ENCODE measurements at places on chromosomes 12 and 14.

GRCh38 chr12:57614178-57614947, 3.1 kb downstream of the ARHGEF25 start:
- DNase-seq, result peak; percentile 43

- DNase-seq, result no peak
These were observed 39.4 kb upstream of the ATXN2 start for GRCh38 chr12:111638556-111638955.

DNA sequence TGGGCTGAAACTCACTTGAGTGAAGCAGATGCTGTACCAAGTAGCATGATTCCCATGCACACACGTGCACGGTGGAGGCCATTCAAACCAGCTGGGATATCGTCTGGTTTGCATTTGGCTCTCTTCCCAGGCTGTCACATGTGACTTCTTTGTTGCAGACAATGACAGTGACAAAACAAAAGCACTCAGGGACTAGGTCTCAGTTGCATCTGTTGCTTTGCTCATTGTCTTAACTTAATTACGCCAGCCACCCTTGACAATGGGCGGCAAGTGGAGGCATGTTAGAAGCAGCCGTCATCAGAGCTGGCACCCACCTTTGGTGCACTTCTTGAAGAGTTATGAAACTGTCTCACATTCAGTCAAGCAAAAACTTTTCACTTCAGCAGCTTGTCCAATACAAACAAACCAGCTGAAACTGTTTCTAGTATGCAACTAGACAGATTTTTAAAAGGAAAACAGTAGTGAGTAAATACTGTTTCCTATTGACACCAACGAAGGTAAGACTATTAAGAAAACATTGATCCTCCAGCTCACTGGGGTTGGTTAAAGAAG, 74.3 kb downstream of the IGF1 start:
- DNase-seq, result no peak

DNA sequence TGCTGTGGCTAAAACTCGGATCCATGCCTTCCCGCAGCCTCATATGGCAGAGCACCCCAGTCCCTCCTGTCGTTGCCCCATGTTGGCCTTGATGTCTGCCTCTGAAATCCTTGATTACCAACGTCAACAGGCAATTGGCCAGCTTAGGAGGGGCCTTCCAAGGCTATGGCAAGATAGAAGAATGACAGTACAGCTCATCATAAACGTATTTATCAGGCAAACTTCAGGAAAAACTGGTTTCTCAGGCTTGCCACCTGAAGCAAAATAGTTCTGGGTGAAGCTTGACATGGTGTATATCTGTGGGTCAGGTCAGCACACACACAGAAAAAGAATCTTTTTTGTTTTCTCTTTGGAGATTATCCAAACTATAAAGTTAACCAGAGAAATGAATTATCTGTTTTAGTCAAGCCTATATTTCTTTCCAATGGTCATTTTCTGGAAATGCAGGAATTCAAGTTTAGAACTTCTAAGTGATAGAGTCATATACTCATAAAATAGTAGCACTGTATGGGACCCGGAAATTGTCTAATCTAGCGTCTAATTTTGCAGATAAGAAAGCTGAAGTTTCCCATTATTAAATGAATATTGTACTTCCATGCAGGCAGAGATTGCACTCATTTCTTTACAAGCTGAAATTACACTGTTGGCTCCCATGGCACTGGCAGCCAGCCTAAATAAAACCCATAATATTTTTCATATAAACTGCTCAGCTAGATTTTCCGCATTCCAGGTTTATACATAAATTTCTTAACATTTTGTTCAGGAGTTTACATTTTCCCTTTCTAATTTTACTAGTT, 24.4 kb upstream of the DUSP16 start:
- no peak for DNase-seq

- DNase-seq, result no peak
These were observed 340.8 kb downstream of the EGLN3 start for GRCh38 chr14:33610121-33610520.

DNA sequence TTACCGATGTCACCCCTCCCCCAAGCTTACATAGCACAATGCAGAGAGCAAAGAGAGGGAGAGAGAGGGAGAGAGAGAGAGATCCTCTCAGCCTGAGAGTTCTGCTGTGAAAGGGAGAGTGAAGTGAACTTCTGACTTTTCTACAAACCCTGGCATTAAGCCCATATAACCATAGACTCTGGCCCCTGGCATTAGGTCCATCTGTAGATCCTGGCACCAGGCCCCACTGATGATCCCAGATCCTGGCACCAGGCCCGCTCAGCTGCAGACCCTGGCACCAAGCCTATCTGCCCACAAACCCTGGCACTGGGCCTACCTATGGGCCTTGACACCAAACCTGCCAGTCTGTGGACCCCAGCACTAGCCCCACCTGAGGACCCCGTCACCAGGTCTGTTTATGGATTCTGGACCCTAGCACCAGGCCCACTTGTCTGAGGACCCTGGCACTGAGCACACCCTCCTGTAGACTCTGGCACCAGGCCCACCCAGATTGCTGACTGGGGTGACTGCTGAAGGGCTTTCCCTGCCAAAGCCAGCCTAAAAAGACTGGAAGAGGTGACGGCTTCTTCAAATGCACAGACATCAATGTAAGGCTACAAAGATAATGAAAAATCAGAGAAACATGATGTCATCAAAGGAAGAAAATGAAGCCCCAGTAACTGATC, 14.5 kb upstream of the KRT83 start:
- no peak for DNase-seq

GRCh38 chr12:6039894-6040601, 84.4 kb downstream of the VWF start:
- peak; percentile 48 for DNase-seq

- no peak for DNase-seq
These were observed 94.7 kb downstream of the SYNE3 start for GRCh38 chr14:95421741-95422140.

- no peak for DNase-seq
These were observed 92.5 kb downstream of the STAB2 start for GRCh38 chr12:103679421-103680170.

GRCh38 chr12:5259523-5259922, 172.4 kb upstream of the NTF3 start:
- DNase-seq, result no peak

GRCh38 chr12:121712190-121712460, 427 bp upstream of the TMEM120B start:
- no peak for DNase-seq

All from activated naive CD4-positive, alpha-beta T cell treated with anti-CD3 and anti-CD28 coated beads, Interleukin-2, amount 50 U/mL, for 72 hours (primary cell).